ENCODE measurements at places on chromosomes 11 and 22.

DNA sequence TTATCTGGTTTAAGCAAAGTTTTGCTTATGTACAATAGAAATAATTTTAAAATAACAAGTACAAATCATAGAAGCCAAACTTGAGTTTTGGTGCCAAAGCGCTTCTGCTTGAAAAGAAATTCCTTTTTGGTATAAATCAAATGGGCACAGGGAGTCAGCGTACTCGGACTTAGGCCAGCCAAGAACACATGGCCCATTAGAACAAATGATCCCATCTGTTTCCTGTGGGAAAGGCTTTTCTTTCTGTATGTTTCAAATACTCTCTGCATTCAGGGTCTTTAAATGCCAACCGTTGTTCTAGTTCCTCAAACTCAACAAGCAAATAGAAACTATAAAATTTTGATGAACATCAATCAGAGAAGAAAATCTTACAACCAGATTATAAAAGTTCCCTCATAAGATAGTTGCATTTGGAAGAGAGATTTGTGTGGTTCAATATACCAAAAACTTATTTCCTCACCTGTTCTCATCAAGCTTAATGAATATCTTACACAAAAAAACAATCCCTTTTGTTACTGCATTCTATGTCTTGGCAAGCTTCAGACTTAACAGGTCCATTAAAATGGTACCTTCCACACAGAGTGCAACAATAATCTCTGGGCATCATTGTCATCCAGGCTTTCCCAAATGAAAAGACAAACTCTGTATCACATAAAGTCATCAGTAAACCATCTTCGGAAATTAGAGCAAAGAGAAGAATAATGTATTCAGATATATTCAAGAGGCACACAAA lies 739.8 kb upstream of the API5 start:
- DNase-seq: no peak

- no peak for DNase-seq
Measured at GRCh38 chr11:75502138-75502537, 23.6 kb downstream of the GDPD5 start.

DNA sequence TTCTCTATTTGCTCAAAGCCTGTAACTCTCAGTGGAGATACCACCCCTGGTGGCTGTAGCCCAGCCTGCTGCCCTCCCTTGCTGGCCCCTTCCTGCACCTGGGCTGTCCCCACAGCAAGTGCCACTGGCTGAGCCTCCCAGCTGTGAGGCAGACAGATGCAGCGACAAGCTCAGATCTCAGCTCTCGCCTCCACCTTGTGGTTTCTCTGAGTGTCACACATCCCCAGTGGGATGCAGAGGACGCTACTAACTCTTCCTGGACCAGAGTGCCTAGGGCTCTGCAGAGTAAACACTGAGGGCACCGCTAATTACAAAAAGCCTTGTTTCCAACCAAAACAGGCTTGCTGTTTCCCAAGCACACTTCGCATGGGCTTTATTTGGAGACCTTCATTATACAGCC lies 8.9 kb downstream of the YPEL1 start:
- no peak for DNase-seq

- no peak for DNase-seq
Measured at GRCh38 chr22:49951000-49951677, 9.4 kb upstream of the PIM3 start.

- DNase-seq: no peak
Measured at GRCh38 chr11:10809373-10810160, 841 bp upstream of the EIF4G2 start.

GRCh38 chr11:120655589-120655988 lies 144.0 kb downstream of the GRIK4 start:
- no peak for DNase-seq

GRCh38 chr11:35391922-35392688 lies 27.3 kb downstream of the SLC1A2 start:
- DNase-seq: peak; percentile 84

DNA sequence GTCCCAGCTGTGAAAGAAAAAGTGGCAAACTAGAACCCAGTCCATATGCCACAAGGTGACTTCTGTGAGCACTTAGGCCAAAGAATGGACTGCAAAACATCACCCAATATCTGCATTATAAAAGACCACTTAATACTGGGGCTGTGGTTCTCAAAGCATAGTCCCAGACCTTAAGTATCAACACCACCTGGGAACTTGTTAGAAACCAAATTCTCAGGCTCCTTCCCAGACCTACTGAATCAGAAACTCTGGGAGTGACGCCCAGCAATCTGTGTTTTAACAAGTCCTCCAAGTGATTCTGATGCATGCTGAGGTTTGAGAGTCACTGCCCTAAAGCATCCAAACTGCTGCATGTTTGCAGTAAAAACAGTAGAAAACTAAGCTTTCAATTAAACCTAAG lies 81.3 kb downstream of the SERGEF start:
- DNase-seq: no peak

GRCh38 chr11:58621586-58622262 lies 741 bp upstream of the CNTF start:
- no peak for DNase-seq

DNA sequence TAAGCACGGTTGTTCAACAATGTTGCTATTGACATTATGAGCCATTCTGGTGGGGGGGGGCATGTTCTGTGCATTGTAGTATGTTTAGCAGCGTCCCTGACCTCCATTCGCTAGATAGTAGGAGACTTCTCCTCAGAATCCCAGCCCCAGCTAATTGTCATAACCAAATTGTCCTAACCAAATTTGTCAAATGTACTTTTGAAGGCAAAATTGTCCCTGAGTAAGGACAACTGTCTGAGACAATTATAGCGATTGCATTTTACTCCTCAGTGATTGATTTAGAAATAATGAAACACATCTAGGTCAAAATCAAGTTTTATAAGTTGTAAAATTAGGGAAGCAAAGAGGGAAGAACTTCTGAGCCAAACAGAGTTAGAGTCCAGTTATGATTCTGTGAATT lies 541.8 kb upstream of the CHORDC1 start:
- DNase-seq: no peak

DNA sequence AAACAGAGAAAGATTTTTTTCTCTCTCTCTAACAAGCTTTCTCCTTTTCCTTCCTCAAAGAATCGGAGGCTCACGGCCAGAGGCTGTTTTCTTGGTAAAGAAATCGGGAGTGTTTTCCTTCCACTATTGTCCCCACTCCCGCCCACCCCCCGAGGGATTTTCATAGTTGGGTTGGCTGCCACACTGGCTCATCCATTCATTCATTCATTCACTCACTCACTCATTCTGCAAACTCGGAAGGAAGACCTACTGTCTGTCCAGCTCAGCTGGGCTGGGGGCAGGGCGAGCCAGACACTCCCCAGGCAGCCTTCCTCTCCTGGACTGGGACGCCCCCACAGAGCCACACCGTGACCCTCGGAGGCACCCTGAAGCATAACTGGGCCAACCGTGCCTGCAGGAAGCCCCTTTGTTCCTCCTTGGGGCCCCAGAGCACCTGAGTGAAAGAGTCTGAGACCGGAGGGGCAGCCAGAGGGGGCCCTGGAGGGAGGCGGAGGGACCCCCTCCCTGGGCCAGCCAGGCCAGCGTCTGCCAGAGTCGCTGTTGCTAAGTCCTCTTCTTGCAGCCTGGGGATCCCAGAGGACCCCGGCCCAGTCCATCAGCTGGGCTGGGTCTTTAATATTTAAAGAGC lies 17.0 kb downstream of the CDKN1C start:
- DNase-seq: no peak

DNA sequence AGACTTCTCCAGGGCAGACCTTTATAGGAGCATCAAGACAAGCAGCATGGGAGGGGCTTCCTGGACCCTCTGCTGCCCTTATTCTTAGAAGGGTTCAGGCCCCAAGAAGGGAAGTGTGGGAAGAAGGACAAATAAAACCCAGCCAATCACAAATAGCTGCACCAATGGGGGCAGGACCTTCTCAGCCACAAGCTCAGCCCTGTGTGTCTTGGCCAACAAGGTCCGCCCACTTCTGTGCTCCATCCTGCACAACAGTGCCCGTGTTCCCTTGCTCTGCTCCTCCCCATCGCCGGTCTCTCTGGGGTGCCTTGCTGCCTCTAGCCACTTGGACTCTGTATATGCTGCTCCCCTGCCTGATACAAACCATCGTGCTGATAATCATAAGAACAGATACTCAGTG lies 86.1 kb downstream of the NAT10 start:
- DNase-seq: peak; percentile 27

DNA sequence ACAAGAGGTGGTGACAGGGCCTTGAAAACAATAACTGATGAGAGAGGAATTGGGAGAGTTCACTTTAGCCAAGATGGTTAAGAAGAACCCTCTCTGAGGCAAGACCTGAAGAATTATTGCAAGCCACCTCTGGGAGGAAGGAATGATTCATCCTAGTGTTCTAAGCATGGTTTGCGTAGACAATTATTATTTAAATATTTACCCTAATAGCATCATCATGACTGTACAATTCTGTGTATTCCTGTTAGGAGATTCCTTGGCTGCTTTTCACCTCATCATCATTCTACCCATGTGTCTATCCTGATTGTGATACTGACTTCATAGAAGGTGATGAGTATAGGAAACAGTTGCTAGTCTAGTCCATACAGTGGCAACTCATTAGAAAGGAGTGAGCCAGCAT lies 264.4 kb downstream of the DDX10 start:
- DNase-seq: no peak

DNA sequence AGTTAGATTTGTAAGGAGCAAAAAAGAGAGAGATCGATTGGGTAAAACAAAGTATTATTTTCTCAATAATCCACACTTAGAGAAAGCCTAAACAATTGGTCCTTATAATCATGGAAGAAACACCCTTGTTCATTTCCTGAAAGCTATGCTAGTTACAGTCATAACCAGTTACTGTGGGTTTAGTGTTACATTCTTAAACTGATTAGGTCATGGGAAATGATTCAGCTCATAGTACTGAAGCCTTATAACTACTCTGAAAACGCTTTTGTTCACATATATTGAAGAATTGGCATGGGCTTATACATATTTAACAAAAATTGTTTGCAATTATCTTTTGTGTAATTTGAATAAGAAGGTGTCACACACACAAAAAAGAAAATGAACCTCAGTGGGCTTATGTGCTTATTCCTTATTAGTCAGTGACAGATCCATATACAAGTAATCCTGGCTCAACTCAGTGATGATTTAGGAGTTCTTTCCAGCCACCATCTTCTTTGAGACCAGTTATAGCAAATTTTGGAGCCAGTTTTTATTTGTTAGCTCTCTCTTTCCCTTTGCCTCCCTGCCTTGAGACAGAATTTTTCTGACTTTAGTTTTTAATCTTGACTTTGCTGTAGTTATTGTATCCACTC lies 198.5 kb upstream of the CTSC start:
- no peak for DNase-seq

DNA sequence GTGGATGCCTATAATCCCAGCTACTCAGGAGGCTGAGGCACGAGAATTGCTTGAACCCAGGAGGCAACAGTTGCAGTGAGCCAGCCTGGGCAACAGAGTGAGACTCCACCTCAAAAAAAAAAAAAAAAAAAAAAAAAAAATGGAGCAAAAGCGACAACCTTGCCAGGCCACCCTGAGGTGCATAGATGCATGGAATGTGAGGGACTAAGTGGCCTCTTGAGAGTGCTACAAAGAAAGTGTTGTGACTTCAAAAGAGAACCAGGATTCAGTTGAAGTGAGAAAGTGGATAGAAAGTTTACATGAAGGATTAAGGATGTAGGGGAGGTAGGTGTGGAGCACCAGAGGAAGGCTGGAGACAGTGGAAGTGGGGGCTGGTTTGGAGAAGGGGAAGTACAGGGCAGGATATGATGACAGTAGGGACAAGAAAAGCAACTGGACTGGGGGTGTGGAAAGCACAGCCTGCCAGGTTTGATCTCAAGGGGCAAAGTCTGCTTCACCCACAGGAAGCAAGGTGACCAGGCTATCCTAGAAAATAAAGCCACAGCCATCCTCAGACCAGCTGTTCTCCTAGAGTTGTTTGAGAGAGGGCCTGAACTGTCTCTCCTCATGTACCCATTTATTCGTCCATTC lies 36.0 kb upstream of the OLFML1 start:
- no peak for DNase-seq

DNA sequence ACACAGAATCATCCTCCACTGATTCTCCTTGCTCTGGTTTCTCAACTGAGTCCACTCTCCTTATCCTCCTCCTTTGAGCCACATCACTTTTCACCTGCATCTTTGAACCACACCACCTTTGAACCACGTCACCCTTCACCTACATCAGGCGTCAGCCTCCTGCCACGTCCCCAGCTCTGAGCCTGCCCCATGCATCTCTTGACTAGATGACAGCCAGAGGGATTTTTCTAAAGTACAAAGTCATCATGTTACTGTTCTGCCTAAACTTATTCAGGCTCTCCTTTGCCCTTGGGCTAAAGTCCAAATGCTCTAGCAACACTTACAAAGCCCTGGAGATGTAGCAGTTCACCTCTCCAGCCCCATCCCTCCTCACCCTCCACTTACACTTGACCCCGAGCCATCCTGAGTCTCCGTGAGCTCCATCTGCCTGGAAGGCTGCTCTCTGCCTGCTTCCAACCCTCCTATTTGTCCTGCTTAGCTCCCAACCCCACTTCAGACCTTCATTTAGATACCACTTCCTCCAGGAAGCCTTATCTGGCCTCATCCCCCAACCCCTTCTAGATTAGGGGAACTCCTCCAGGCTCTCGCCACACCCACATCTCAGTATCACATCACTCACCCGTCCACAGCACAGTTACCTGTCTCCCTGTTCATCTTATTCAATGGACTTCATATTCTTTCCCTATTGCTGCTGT lies 3.7 kb upstream of the MS4A10 start:
- DNase-seq: no peak

DNA sequence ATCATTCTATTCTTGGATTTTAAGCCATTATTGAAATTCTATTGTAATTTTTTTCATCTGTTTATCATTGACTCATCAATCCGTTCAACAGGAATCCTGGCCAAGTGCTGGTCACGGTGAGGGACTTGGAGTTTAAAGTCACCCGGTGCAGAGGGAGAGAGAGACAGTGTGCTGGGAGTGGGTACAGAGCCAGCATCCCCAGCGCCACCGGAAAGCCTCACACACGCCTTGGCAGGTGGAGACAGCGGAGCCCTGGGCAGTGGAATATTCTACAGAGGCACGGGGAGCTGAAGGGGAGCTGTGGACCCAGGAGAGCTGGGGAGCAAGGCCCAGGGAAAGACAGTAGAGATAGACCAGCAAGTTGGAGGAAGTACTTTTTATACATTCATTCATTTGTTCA lies 787.6 kb downstream of the BRD1 start:
- DNase-seq: no peak

GRCh38 chr11:77309401-77310085 lies 8.1 kb upstream of the GDPD4 start:
- peak; percentile 10 for DNase-seq

DNA sequence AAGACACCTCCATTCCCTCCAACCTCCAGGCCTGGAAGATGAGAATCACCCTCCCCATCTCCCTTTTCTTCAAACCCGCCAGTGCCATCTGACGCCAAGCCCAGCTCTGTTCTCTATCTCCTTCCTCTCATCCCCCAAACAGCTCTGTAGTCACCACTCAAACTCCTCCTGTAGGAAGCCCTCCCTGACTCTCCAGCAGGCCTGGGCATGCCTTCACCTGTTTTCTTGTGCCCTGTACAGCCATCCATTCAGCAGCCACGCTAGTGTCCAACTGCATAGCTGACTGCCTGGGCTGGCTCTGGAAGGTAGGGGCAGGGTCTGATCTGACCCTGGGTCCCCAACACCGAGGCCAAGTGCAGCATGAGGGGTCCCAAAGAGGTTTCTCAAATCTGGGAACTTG lies 25.0 kb downstream of the GDPD5 start:
- DNase-seq: no peak

GRCh38 chr11:102287964-102288724 lies 29.1 kb upstream of the BIRC3 start:
- DNase-seq: peak; percentile 17

GRCh38 chr11:123586568-123586967 lies 67.9 kb downstream of the SCN3B start:
- DNase-seq: no peak
